ENCODE measurements at places on chromosomes 13 and 19.

DNA sequence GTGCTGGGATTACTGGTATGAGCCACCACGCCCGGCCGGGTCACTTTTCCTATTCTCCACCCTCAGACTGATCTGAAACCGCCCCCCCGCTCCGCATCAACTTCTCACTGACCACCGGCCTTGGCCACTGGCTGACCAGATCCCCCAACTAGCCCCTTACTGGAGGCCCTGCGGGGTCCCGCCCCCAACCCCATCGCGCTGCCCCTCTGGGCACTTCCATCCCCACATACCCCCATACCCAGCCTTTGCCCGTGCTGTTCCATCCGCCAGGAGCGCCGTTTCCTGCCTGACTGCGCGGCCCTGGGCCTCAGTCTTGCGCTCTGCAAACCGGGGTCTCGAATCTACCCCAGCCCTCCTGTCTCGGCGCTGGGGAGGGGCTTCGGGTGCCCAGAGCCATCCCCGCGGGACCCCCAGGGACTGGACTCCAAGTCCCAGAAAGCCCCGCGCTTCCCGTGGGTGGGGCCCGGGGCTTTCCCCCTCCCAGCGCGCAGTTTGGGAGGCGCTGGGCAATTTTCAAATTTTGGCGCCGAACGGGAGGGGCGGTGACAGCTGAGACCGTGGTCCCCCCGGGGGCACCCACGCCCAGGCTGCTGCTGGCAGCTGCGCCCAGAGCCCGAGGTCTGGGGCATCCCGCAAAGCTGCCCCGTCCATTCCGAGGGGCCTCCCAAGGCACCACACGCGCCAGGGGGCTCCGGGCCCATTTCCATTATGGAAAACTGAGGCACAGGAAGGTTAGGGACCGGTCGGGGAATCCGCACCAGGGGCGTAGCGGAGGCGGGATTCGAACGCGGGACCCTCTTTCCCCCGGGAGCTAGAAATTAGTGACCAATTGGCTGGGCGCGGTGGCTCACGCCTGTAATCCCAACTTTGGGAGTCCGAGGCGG lies 5.2 kb upstream of the LMNB2 start:
- peak; percentile 94 for DNase-seq

DNA sequence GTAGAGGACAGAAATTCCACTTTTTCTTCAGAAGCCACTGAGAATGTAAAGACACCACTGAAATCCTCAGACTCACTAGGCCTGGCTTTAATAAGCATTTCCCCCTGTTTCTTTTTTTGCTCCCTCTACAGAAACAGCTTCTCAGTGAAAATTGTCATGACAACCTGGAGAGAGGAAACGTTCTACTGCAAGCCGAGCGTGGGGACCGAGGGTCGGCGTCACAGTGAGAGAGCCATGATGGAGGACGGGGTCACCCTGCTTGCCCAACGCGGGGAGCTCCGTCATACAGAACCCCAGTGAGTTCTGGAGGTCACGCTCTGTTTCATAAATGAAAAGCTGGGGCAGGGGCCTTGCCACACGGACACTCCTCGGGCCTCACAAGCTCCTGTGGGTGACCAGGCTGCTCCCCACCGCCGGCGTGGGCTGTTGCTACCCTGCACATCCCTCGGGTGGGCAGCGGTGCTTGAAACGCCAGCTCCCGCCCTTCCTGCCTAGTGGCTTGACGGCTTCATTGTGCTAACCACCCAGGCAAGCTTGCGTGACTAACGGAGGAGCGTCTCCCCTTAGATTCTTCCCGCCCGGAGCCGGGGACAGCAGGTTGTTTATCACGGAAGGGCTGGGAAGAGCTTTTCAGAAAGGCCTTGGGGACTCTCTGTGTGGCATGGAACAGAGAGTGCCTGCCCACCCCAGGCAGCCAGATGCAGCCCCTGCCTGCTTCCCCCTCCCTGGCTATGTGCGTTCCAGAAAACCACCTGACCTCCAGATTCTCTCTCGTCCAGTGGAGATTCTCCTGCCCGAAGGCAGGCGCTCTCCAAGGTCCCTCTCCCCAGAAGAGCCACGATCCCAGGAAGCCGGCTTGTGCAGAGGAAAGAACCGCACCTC lies 153.6 kb downstream of the KATNAL1 start:
- DNase-seq, result peak; percentile 81

- DNase-seq, result no peak
Measured at GRCh38 chr13:111589321-111589720, 268.9 kb downstream of the TEX29 start.

DNA sequence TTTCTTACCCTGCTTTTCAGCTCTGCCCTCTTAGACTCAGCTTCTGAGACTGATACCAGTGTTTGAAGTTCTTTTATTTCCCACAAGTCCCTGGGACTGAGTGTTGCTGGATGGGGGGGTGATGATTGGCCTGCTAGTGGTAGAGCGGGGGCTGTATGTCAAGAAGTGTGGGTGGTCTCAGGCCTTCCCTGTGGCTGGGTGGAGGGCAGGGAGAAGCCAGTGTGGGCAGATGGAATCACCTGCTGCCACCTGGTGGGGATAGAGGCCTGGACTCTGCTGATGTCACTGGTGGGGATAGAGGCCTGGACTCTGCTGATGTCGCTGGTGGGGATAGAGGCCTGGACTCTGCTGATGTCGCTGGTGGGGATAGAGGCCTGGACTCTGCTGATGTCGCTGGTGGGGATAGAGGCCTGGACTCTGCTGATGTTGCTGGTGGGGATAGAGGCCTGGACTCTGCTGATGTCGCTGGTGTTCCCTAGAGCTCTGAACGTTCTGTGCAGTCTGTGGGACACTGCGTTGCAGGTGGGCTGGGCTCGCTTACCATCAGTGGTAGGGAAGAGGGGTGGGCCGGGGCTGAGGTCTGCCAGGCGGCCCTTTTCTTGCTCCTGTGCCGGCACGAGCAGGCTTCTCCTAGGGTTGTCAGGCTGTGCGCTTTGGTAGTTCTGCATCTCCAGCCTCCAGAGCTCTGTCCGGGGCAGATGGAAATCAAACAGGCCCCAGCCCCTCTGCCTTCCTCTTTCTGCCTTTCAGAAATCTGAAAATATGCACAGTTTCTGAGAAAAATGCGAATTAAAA lies 101.3 kb downstream of the ARHGEF7 start:
- peak; percentile 70 for DNase-seq

GRCh38 chr13:45108716-45109101 lies 11.6 kb upstream of the GTF2F2 start:
- peak; percentile 67 for DNase-seq

- no peak for DNase-seq
Measured at GRCh38 chr13:34611671-34612070, 330.4 kb upstream of the NBEA start.

- no peak for DNase-seq
Measured at GRCh38 chr19:4389511-4390016, 10.8 kb downstream of the SH3GL1 start.

DNA sequence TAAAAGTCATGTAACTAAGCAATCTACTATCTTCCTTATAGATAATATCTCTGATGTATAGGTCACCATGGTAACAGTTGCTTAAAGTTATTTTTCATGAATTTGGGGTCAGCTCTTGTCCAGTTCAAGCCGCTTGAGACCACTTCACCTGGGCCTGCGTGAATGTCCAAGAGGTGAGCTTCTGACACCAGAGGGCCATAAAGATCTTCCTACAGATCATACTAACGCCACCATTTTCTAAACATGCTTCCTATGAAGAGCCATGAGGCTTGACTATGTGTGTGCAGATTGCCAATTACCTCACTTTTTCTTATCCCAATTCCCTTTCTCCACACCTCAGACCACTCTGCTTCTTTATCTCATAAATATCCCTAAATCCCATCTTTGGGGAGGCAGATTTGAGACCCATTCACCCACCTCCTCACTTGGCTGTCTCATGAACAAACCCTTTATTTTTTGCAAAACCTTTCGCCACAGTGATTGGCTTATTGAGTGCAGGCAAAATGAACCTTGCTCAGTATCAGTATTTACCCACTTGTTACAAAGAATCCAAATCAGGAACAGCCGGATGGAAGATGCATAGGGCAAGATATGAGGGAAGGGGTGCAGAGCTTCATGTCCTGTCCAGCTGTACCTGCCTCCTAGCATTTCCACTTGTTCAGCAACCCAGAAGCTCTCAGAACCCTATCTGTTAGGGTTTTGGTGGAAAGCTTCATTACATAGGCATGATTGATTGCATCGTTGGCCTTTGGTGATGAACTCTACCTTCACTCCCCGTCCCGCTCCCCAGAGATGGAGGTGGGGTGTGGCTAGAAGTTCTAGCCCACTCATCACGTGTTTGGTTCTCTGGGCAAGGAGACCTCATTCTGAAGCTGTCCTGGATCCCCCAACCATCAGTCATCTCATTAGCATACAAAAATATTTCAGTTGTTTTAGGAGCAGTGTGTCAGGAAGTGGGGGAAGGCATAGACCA lies 34.2 kb downstream of the FAM187B start:
- DNase-seq, result no peak

DNA sequence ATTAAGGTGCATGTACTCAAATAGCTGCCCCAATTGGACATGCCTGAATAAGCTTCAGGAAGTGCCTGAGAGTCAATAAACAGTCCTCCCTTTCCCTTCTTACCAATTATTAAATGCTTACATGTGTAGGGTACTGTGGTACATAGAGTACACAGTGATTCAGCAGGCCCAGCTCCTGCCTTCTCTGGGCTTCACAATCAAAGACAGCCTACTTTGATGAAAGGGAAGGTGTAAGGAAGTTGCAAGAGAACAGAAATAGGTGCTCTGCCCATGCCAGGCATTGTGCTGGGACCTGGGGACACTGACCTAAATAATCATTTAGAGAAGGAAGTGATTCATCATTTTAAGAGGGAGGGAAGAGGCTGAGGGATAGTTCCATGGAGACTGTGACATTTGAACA lies 17.2 kb downstream of the FRY start:
- DNase-seq, result no peak

DNA sequence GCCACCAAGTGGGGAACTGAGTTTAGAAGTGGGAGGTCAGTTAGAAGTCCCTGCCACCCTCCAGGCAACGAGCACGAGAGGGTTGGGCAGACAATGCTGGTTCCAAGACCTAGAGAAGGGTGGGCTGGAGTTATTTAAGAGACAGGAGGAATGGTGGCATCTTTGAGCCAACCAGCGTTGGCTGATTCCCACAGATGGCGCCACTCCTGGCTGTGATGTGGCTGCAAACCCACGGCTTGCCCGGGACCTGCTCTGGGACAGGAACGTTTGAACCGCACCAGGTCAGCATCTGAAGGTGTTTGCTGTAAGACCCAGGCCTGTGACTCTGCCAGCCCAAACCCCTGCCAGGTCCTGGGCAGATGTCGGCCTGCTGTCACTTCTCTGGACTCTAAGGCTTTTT lies 42.8 kb downstream of the BICRA start:
- DNase-seq, result no peak

DNA sequence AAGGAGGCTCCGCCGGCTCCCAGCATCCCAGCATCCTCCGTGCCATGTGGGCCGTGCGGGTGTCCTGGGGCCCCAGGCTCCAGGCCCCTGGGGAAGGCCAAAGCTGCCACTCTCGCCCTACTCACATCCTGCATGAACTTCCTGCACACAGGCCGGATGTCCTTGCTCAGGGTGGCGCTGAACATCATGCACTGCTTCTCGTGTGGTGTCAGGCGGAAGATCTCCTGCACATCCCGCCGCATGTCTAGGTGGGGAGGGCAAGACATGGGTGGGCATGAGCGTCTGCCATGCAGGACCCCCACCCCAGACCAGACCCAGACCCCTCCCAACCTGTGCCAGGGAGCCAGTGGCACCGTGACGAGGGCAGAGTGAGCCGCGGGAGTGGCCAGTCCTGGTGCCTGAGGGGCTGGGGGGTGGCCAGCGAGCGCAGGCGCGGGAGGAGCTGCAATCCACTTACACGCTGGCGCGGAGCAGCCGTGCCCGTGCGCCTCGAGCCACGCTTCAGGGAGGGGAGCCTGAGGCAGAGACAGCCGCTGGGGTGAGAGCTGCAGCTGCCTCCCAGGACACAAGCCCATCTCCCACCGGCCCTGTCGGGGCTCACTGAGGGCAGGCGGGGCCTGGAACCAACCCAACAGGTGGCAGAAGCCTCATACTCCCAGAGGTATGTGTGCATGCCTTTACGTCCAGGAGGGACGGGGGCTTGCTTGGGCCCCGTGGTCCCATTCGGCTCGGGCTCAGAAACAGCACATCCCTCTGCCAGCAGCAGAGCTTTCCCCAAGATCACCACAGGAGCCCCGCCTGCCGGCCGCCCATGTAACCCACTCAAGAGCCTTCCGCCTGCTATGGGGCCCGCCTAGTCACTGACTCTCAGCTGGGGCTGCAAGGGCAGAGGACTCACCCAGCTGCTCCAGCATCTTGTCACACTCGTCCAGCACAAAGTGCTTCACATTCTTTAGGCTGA lies 8.8 kb downstream of the DDX39A start:
- DNase-seq, result peak; percentile 45

DNA sequence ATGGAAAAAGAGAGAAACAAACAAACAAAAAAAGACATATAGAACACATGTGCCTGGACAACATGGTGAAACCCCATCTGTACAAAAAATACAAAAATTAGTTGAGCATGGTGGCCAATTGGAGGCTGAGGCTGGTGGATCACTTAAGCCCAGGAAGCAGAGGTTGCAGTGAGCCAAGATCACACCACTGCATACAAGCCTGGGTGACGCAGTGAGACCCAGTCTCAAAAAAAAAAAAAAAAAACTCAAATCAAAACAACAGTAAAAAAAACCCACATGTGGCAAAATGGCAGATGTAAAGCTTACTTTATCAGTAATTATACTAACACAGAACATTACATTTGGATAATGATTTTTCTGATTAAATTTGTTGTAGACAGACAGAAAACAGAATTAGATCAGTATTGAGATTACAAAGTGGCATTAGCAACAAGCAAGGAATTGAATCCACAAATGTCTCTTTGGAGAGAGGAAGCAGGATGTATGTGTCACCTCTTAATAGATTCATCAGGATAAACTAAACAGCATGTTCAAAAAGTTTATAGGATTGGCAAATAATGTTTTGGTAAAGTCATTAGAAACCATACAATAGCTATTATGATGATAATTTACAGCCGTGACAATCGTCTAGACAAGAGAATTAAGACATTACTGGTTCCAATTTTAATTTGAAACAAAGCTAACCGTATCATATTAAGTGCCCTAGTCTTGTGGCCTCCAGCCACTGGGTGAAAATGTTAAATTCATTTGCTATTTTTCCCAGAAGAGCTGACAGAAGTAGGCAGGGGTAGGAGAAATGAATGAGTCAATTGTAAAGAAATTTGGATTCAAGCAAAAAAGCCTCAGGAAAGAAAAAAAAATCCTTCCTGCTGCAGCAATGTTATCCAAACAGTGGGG lies 206.0 kb downstream of the FGF14 start:
- no peak for DNase-seq

DNA sequence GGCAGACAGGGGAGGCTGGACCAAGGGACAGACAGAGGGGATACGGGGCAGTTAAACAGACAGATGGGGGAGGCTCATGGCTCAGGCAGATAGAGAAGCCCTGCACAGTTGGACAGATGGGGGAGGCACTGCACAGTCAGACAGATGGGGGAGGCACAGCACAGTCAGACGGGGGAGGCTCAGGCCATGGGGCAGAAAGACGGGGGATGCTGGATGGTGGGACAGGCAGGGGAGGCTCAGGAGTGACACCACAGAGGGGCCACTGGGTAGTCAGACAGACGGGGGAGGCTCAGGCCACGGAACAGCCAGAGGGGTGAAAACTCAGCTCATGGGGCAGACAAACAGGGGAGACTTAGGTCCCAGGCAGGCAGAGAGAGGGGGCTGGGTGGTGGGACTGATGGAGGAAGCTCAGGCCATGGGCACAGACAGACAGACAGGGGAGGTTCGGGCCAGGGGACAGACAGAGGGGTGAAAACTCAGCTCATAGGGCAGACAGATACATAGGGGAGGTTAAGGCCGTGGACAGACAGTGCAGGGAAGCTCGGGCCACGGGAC lies 886 bp downstream of the MFSD12 start:
- no peak for DNase-seq

GRCh38 chr19:55315956-55316525 lies 9.1 kb downstream of the TMEM150B start:
- no peak for DNase-seq

All from H7 (cell line).